ENCODE measurements at places on chromosomes 3 and 15. TPM values are rescaled to one million over a fixed set of nuclear protein-coding genes. Genes with fewer than 3 reads are reported as not detected.

TMEM212 gene
- not detected for total RNA-seq

CLDN11 gene
- 1.2 TPM for total RNA-seq

COLQ gene
- 0.40 TPM for total RNA-seq

MAGEL2 gene
- 0.08 TPM for total RNA-seq

TTLL13 gene
- total RNA-seq = not detected

POMGNT2 gene
- 4.7 TPM for total RNA-seq

GRCh38 chr3:128176276-128176833 is 23.1 kb downstream of the EEFSEC start:
- no peak for ATAC-seq

GRCh38 chr3:10389995-10390394 is 69.1 kb upstream of the SEC13 start:
- peak; percentile 33 for ATAC-seq

- ATAC-seq = peak; percentile 85
Measured at GRCh38 chr3:44983484-44983941, 7.5 kb downstream of the EXOSC7 start.

All from esophagus mucosa (tissue), 1 donor.